ENCODE measurements at places on chromosomes 7 and 10. TPM values are rescaled to one million over a fixed set of nuclear protein-coding genes. Genes with fewer than 3 reads are reported as not detected.

The PPP1R3C gene
- not detected for total RNA-seq

The ZNF425 gene
- 0.39 TPM for total RNA-seq

GRCh38 chr7:1362301-1362700 is 97.0 kb downstream of the MICALL2 start:
- DNase-seq = no peak
- no peak overlapping the region for H3K4me3 ChIP-seq
- peaks cover 14% of the 10 kb centered on the region for H3K27me3 ChIP-seq

DNA sequence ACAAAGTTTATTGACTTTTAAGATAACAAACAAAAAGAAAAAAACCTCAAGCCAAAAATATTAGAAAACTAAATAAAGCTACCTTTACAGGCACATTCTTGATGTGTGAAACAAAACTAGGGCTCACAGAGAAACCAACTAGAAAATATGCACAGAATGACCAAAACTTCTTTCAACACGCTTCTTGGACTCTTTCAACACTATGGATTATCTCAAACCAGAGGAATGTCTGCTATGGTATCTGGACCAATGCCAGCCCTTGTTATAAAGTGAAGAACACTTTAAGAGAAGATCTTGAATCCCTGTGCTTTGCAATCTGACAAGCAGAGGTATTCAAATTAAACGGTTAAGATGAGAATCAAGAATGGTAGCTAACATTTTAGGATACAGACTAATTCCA is 76.6 kb downstream of the DNAJC1 start:
- no peak overlapping the region for H3K27ac ChIP-seq
- no peaks in the 10 kb centered on the region for H3K36me3 ChIP-seq
- H3K27me3 ChIP-seq = no peaks in the 10 kb centered on the region
- no peak for DNase-seq
- no peak overlapping the region for H3K4me3 ChIP-seq
- H3K4me1 ChIP-seq = no peaks in the 10 kb centered on the region

DNA sequence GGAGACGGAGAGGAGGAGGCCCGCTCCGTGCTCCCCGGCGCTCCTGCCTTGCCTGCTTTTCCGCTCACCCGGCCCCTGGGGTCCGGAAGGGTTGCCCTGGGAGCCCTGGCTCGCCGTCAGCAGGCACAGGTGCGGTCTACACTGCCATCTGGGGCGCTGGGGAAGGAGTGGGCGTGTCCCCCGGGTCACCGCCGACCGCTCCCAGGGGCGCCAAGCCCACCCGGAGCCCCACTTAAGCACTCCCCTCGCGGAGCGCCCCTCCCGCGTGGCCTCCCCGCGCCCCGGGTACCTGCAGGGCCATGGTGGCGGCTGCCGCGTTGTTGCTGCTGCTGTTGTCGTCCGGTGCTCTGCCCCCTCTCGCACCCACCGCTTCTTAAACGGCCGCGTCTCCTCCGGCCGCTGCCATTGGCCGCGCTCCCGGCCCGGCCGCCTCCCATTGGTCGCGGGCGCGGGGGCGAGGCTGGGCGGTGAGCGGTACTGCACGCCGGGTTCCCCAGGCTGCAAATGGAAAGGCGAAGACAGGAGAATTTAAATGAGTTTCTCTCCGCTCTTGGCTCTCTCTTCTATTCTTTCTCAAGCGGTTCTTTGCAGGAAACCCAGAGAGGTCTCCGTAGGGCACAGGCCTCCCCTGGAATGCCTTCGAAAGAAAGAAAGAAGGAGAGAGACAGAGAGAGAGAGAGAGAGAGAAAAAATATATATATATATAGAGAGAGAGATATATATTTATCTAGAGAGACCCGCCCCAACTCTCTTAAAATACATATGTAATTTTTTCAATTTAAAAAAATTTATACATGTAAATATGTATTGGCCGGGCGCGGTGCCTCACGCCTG is at the start of gene ACBD7:
Gene ACBD7 (minus strand): TSS at position 349 of the 834 bp plus-strand sequence. CDS start 48 bp downstream, at position 301.
- H3K4me1 ChIP-seq = peaks cover 13% of the 10 kb centered on the region
- no peak within 1 kb of the TSS for H3K27ac ChIP-seq
- H3K27me3 ChIP-seq = no peaks in the 10 kb centered on the region
- H3K36me3 ChIP-seq = no peaks in the 10 kb centered on the region
- peak within 1 kb of the TSS; percentile 55 for H3K4me3 ChIP-seq

- no peaks in the 10 kb centered on the region for H3K27me3 ChIP-seq
- H3K4me1 ChIP-seq = no peaks in the 10 kb centered on the region
- no peak for DNase-seq
- no peak overlapping the region for H3K4me3 ChIP-seq
Measured at GRCh38 chr10:21950566-21950965, 53.0 kb downstream of the DNAJC1 start.

DNA sequence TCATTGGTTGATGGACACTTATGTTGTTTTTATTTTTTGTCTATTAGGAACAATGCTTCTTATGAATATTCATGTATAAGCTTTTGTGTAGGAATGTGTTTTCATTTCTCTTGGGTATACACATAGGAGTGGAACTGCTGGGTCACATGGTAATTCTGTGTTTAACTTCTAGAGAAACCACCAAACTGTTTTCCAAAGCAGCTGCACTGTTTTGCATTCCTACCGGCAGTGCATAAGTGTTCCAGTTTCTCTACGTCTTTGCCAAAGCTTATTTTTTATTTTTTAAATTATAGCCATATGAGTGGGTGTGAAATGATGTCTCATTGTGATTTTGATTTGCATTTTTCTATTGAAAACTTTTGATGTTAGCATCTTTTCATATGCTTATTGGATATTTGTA is 51.3 kb downstream of the ADK start:
- H3K27me3 ChIP-seq = no peaks in the 10 kb centered on the region
- peaks cover 19% of the 10 kb centered on the region for H3K36me3 ChIP-seq
- H3K4me3 ChIP-seq = no peak overlapping the region
- no peaks in the 10 kb centered on the region for H3K4me1 ChIP-seq
- no peak overlapping the region for H3K27ac ChIP-seq
- DNase-seq = no peak

The POM121 gene
- 67.9 TPM for total RNA-seq

GRCh38 chr10:70549962-70550458 is 52.5 kb downstream of the PRF1 start:
- H3K4me1 ChIP-seq = no peaks in the 10 kb centered on the region
- H3K4me3 ChIP-seq = no peak overlapping the region
- no peak overlapping the region for H3K27ac ChIP-seq
- H3K36me3 ChIP-seq = no peaks in the 10 kb centered on the region
- no peaks in the 10 kb centered on the region for H3K27me3 ChIP-seq

The GBX1 gene
- total RNA-seq = not detected

Measured in CD4-positive, alpha-beta T cell (primary cell).